ENCODE measurements at places on chromosomes 6 and 20. TPM values are rescaled to one million over a fixed set of nuclear protein-coding genes. Genes with fewer than 3 reads are reported as not detected.

Gene DDO
- 37.6 TPM for total RNA-seq

Gene C20orf202
- total RNA-seq: 0.41 TPM

Gene TAAR9
- not detected for total RNA-seq

Gene ISM1
- 1.3 TPM for total RNA-seq

Gene EEF1A2
- 1,286 TPM for total RNA-seq

Gene SYTL3
- 11.2 TPM for total RNA-seq

Gene CYP21A2
- 0.41 TPM for total RNA-seq

Gene ARFGEF3
- total RNA-seq: 2.0 TPM

All from left ventricle myocardium inferior (tissue), 1 donor.